Activated CD8-positive, alpha-beta memory T cell treated with anti-CD3 and anti-CD28 coated beads for 4 hours (primary cell): ENCODE measurements at places on chromosomes 6 and 20.

GRCh38 chr20:35627121-35627520, 11.5 kb downstream of the SPAG4 start:
- no peak for DNase-seq

DNA sequence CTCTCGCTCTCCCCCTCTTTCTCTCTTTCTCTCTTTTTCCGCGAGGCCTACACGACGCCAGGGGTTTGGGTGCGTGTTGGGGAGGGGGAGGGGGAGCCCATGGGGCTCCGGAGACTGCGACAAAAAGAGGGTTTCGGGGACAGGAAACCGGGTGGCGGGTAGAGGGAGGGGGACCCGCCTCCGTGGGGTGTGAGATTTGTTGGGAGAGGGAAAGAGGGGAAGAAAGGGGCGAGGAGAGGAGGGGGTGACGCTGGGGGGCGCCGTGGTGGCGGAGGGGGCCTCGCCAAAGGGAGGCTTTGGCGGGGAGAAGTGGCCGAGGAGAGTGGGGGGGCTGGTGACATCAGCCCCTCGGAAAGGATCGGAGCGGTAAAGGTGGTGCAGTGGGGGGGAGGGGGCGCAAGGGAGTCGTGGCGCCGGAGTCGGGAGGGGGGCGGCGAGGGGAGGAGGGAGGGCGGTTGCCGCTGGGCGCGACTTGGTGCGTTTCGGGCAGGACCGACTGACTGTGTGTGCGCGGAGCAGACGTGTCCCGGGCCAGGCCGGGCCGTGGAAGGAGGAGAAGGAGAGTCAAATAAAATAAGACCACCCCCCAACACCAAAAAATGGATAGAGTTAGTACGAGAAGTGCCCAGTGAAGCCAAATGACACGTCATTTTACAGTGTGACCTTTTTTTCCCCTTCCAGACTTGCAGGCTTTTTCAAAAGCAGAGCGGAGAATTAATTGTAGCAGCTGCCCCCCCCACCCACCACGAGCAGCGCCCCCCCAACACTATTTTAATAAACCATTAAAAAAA, 39.8 kb downstream of the GNAS start:
- DNase-seq = peak; percentile 55

- DNase-seq = no peak
Measured at GRCh38 chr6:113220832-113221231, 636.3 kb upstream of the MARCKS start.

DNA sequence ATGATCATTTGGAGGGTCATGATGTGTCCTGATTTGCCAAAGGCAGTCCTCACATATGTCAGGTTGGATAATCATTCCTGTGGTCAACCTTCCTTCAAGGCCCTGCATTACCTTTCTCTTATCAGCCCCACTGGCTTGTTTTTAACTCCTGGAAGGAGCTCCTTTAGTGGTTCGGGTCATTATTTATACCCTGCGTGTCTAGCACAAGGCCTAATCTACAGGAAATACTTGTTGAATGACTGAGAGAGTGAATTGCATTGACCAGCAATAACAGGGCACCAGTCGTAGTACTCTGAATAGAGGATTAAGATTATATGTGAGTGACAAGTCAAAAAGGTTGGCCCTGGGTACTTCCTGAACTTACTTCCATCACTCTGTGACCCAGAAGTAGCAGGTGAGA, 4.5 kb downstream of the HIVEP2 start:
- DNase-seq = no peak

GRCh38 chr20:48211238-48211637, 426.0 kb upstream of the SULF2 start:
- DNase-seq = no peak

DNA sequence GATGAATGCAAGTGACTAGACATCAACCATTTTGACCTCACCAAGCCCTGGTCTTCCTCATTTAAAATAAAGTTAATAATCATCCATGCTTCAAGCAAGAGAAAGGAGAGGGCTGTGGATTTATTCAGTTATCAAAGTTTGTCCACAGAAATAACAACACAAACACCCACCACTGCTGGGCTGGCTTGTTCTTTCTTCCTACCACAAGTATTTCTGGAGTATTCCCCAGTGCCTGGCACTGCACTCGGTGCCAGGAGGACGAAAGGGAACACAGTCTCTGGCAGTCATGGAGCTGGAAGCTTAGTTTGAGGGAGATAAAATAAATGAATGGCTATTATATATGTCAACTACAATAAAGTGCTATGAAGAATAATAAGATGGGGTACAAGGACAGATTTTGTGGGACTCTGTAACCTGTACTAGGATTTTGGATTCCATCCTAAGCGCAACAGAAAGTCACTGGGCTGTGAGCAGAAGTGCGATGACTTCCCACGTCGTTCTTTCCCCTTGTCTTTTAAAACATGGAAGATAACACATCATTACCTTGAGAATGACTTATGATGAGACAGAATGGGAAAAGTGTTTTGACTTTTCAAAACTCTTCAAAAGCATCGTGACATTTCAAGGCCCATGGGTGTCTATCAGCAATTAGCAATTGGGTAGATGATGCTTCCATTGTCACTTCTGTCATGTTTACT, 74.5 kb upstream of the TRAF3IP2 start:
- no peak for DNase-seq

GRCh38 chr6:138403324-138403800, 661 bp upstream of the HEBP2 start:
- no peak for DNase-seq

- DNase-seq = no peak
Measured at GRCh38 chr6:13425943-13426931, 61.2 kb downstream of the GFOD1 start.

GRCh38 chr20:36872852-36873251, 3.1 kb upstream of the TLDC2 start:
- no peak for DNase-seq

GRCh38 chr6:164344801-164345291, 930.3 kb downstream of the QKI start:
- no peak for DNase-seq

DNA sequence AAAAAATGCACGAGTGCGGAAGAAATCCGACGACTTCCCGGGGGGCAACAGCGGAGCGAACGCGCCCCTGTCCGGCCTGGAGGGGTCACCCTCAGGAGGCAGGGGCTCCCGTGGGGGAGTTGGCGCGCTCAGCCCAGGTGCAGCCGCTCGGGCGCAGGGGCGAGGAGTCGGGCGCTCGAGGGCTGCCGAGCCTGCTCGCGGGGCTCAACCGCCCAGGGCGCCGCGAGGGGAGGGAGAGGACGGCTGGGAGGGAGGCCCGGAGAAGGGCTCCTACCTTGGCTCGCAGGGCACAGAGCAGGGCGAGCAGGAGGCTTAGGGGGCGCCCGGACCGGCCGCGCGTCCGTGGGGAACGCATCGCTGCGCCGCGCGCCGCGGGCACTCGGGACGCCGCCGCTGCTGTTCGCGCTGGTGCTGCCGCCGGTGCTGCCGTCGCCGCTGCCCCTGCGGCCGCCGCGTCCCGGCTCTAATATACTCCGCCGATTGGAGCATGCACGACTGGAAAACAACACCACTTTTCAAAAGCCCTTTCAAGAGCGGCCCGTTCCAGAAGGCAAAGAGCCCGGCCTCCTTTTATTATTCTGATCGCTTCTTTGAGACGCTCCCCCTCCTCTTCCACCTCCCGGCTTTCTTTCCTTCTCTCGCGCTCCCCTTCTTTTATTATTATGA, 490 bp downstream of the JAG1 start:
- no peak for DNase-seq

GRCh38 chr20:40335437-40335836, 353.6 kb downstream of the MAFB start:
- DNase-seq = no peak

DNA sequence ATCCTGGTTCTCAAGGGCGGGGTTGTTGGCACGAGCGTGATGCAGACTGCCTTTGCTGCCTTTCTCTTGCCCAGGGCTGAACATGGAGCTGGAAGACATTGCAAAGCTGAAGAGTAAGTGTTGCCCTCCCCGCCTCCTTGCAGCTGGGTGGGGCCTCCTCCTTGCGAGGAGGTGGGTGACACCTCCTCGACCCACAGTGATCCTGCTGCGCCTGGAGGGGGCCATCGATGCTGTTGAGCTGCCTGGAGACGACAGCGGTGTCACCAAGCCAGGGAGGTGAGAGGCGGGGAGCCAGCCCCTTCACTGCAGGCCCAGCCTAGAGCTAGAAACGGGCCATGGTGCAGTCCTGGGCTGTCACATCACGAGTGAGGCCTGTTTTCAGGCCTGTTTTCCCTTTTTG, 18.4 kb upstream of the TNFRSF6B start:
- no peak for DNase-seq

DNA sequence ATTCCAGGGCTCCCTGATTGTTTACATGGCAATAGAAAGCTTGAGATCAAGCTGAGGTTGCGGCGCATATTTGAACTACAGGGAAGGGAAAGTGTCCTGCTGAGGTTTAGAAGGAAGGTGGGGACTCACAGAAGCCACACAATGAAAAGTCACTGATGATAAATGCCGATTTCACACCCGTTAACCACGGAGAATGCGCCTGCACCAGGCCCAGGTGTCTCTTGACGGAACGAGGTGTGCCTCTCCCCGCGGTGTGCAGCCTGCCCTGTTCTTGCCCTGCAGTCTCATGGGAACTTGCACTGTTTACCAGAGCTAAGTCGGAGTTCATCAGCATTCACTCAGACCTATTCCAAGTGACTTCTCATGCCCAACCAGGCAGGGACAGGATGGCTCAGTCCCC, 90.3 kb downstream of the LY86 start:
- DNase-seq = no peak

GRCh38 chr6:137353842-137354397, 134.7 kb upstream of the IFNGR1 start:
- DNase-seq = no peak

DNA sequence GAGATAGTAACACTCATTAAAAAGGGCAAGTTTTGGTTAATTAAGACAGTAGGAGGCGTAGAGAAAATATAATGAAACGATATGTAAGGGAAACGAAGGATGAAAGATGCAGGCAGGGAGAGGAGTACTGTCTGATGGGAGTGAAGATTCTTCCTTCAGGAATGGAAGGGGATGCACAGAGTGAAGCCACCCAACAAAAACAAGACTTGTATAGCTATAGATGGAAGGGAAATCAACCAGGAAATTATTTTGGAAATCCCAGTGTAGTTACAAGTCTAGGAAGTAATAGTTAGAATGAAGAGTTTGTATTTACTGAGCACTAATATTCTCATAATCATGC, 19.7 kb upstream of the HLA-DRB1 start:
- no peak for DNase-seq
